ENCODE measurements at places on chromosomes 4 and X. TPM values are rescaled to one million over a fixed set of nuclear protein-coding genes. Genes with fewer than 3 reads are reported as not detected.

MAPK10 gene
- total RNA-seq = 3.1 TPM

ALB gene
- not detected for total RNA-seq

MAP3K15 gene
- total RNA-seq = not detected

ARX gene
- total RNA-seq = not detected

FREM3 gene
- total RNA-seq = not detected

APOO gene
- total RNA-seq = 7.2 TPM

IL13RA2 gene
- total RNA-seq = not detected

XAGE1A gene
- not detected for total RNA-seq

MAGIX gene
- total RNA-seq = 1.6 TPM

SPP1 gene
- not detected for total RNA-seq

LDB2 gene
- not detected for total RNA-seq

DNA sequence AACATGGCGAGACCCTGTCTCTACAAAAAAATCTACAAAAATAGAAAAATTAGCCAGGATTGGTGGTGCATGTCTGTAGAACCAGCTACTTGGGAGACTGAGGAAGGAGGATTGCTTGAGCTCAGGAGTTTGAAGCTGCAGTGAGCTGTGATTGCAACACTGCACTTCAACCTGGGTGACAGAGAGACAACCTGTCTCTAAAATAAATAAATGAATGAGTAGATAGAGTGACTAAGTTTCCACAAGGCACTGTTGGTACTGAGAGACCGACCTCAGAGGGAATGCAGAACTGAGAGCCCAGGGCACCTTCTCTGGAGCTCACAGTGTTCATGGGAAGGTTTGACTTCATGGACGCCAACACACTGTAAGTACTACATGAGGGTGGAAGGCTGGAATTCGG, 26.7 kb upstream of the ARSD start:
- no peak for DNase-seq

- DNase-seq = no peak
Observed at GRCh38 chrX:11535156-11535919, 130.4 kb downstream of the ARHGAP6 start.

GRCh38 chr4:171721937-171722336, 91.3 kb upstream of the GALNTL6 start:
- DNase-seq = no peak

GRCh38 chrX:19886883-19887531, 393 bp downstream of the SH3KBP1 start:
- peak; percentile 58 for DNase-seq

GRCh38 chrX:118679290-118679689, 48.1 kb upstream of the IL13RA1 start:
- no peak for DNase-seq

- DNase-seq = no peak
Observed at GRCh38 chr4:79025170-79025569, 85.9 kb upstream of the PAQR3 start.

GRCh38 chrX:42128587-42128986, 205.2 kb upstream of the CASK start:
- DNase-seq = no peak

GRCh38 chr4:88960576-88960975, 96.4 kb downstream of the FAM13A start:
- DNase-seq = no peak

DNA sequence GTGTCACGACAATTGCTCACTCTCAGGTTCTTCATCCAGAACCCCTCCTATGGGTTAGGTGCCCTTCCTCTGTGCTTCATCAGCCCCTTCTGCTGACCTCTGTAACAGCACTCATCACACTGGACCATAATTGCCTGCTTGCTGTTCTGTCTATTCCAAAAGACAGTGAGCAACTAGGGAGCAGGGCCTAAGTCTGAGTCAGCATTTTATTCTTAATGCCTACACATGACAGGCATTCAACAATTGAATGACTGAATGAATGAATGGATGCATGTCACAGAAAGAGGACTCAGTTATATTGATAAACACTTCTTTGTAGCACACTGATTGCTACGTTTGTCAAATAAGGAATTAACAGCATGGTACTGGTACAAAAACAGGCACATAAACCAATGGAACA, 317.0 kb downstream of the ZIC3 start:
- DNase-seq = no peak

GRCh38 chr4:169582706-169583105, 29.7 kb downstream of the NEK1 start:
- no peak for DNase-seq

GRCh38 chr4:54992266-54992665, 133.1 kb downstream of the KDR start:
- DNase-seq = no peak

DNA sequence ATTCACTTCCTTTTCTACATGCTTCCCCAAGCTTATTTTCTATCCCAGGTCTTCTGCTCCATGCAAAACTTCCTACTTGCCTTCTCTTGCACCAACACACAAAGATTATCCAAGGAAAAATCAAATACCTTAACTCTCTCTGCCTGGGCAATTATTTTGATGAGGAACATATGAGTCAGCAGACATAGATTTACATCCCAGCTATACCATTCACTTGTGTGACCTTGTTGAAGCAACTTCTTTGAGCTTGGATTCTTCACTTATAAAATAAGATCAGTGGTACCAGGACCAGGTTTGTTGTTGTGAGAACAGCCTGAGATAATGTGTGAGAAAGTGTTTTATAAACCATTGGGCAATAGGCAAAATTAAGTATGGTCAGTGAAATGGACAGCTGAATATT, 39.1 kb upstream of the TMEM192 start:
- DNase-seq = no peak

- DNase-seq = peak; percentile 10
Observed at GRCh38 chrX:111445485-111445884, 33.5 kb upstream of the DCX start.

DNA sequence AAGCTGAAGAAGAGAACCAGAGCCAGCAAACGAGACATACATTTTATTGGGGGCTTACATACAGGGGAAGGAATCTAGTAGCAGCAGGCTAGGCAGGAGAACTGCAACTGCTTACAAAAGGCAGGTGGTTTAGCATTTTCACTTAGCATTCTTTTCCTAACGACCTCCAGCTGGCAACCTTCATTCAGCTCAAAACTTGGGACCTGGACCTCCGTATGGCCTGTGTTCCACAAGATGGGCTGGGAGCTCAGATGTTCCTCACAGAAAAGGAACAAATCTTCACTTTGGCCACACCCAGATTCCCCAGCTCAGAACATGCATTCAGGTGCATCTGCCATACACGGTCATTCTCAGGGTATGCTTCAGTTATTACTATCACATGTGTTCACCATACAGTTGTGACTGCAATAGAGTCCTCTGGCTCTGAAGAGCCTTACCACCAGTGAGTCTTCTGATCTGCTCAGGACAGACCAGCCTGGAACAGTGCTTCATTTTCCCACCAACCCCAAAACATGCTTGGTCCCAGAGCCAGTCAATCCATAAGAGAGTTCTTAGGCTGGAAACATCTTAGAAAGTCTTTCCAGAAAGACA, 29.6 kb upstream of the AP1AR start:
- no peak for DNase-seq

- no peak for DNase-seq
Observed at GRCh38 chr4:176270669-176271068, 1.6 kb upstream of the ASB5 start.

- no peak for DNase-seq
Observed at GRCh38 chrX:109190542-109190941, 291.3 kb downstream of the GUCY2F start.

DNA sequence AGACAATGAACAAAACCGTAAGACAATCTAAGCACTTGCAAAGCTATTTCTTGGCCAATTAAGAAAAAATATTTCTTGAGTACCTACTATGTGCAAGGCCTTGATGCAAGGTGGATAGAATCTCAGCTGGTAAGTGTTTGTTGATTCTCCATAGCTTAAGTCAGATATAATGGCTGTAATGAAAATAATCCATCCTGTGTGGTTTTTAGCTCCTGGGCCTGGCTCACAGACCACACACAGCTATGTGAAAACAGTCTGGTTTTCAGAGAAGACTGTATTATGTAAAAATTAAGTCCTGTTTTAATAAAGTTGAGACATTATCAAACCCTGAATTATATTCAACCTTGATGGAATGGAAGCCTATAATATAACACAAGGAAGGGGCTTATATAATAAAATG, 7.8 kb upstream of the DDIT4L start:
- DNase-seq = no peak

GRCh38 chrX:17735406-17735805, 1.9 kb upstream of the SCML1 start:
- no peak for DNase-seq

DNA sequence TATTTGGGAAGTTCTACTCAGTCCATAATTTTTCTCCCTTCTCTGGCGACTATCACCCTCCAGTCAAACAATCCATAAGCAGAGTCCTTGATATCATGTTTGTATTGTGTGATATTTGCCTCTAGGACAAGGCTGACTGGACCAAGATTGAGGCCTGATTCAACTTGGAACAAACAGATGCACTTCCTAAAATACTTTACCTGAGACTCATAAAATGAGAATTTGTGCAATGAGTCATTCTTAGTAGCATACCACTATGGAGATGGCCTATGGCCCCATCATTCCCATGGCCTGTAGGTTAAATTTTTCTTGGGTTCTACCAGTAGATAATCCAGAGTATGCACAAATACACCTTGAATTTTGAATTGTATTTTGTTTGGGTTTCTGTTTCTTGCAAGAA, 74.2 kb upstream of the DMD start:
- no peak for DNase-seq

- DNase-seq = no peak
Observed at GRCh38 chr4:38166082-38166481, 205.9 kb downstream of the PTTG2 start.

- no peak for DNase-seq
Observed at GRCh38 chr4:93031431-93032098, 727.8 kb downstream of the GRID2 start.

GRCh38 chr4:185542626-185543315, 7.5 kb upstream of the PDLIM3 start:
- no peak for DNase-seq

DNA sequence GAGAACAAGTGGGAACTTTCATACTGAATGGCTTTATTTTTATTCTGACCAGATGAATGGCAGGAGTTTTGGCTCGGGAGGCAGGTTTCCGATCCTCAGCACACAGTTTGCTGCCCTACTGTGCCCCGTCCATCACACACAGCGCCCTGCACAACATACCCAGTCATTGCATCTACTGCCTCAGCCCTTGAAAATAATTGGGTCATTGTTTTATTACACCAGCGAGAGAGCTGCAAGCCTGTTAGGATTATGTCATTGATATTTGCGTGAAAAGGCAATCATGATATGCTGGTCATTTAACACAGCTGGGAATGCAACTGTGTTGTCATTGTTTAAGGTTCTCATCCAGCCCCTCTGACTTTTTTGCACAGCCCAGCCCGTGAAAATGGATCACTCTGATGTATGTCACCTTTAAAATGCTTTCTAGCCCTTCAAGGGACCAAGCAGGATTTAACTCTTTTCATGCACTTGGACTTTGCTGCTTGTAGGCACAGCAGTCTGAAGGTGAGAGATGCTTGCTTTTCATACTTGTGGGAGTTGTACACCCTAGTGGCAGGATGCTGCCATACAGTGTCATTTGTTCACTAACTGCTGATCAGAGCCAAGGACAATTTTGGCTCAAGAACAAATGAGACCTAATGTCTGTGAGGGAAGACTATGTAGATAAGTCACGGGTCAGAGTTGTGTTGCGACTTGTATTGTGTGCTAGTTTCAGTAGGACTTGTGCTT, 62.3 kb downstream of the RTL9 start:
- DNase-seq = no peak

DNA sequence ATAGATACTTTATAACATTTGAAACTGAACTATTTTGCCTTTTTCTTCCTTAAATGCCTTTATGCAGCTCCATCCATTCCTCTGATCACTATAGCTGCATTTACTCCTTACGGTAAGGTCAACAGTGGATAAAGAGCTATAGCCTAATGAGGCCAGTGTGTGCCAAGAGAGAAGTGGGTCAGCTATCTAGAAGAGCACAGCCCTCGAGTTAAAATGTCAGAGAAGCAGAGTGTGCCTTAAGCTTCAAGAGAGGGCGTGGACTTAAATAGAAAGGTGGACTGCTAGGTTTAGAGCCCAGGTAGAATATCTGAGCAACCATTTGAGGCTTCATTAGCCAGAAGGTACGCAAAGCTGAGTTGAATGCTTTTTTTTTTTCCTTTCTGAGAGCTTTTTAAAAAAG, 347.4 kb downstream of the BMPR1B start:
- DNase-seq = no peak

- no peak for DNase-seq
Observed at GRCh38 chrX:29447867-29448266, 767.5 kb upstream of the MAGEB2 start.
